Activated T-helper 17 cell treated with anti-CD3 and anti-CD28 coated beads, Interleukin-2, amount 50 U/mL, for 72 hours (primary cell): ENCODE measurements at places on chromosomes 4 and X.

GRCh38 chr4:95318483-95318882 is 230.3 kb downstream of the UNC5C start:
- ATAC-seq = no peak

- no peak for ATAC-seq
Observed at GRCh38 chr4:43765514-43765913, 683.1 kb downstream of the KCTD8 start.

GRCh38 chr4:186307916-186308315 is 41.9 kb downstream of the F11 start:
- no peak for ATAC-seq

DNA sequence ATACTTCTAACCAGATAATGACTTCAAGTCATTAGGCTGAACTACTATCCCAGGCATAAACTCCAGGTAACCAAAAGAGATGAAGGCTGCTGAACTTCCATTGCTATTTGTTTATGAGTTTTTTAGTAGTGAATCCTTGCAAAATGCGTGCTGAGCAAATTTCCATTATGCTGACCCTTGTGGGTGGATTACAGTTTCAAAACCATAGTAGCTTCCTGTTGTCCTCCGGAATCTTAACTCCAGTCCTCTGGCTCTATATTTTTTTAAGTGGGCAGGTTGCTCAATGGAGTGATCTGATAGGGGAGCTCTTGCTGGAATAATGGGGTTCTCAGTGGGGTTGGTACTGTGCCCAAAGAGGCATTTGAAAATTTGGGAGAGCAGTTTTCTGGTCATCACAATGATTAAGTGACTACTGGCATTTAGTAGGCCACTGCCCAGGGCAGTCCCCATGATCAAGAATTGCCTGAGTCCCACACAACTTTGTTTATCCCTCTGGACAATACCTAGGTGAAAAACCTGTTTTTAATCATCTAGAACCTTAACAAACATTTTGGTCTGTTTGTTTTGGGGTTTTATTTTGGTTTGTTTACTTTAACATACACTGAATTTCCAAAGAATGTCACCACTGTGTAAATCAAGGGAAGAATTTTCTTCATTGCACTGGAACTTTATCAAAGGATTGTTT is 302.3 kb upstream of the GATB start:
- ATAC-seq = no peak
